RPMI7951 (cell line): ENCODE measurements at places on chromosomes 2 and 18. TPM values are rescaled to one million over a fixed set of nuclear protein-coding genes. Genes with fewer than 3 reads are reported as not detected.

The CHAC2 gene
- total RNA-seq, result 18.0 and 19.9 TPM in 2 replicates

The LCT gene
- not detected in 2 replicates for total RNA-seq

The PCARE gene
- total RNA-seq, result not detected in 2 replicates

DNA sequence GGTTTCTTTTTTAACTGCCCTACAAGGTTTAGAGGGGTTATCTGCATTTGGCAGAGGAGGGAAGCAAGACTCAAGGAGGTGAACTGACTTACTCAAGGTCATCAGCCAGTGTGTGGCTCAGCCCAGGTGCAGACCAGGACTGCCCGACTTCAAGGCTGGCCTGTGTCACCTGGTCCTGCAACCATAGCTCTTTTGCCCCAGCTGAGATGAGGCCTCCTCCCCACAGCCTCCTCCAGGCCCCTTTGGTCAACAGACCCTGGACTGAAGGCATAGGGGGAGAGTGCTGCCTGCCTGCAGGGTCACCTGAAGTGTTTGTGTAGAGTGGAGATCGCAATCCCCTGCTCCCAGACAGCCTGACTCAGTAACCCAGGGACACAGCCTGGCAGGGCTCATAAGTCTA is 168.5 kb upstream of the GLI2 start:
- DNase-seq, result no peak

GRCh38 chr2:168633895-168634294 is 168.5 kb upstream of the NOSTRIN start:
- no peak for DNase-seq

GRCh38 chr2:66753660-66754059 is 318.7 kb downstream of the MEIS1 start:
- no peak for DNase-seq

DNA sequence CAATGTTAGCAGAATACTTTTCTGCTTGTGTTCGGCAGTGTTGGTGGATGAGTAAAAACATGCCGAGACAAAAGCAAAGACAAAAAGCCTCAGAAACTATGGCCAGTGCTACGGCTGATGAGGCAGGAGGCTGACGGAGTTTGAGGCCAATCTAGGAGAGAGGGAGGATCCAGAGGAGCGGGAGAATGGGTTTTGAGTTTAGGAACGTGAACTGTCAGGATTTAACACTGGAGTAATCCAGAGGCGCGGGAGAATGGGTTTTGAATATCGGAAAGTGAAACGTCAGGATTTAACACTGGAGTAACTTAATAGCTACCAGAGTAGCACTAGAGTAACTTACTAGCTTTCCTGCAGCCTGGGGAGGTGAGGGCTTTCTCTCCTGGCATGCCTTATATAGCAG is 37.4 kb downstream of the LYPD6B start:
- no peak for DNase-seq

- DNase-seq, result peak; percentile 35
These were observed 651 bp upstream of the STAM2 start for GRCh38 chr2:152176113-152176714.
